ENCODE measurements at places on chromosomes 7 and 10.

GRCh38 chr7:109745677-109746410 lies 1176.2 kb downstream of the DNAJB9 start:
- DNase-seq, result no peak

- DNase-seq, result no peak
Measured at GRCh38 chr7:24704311-24704710, 53.0 kb downstream of the GSDME start.

DNA sequence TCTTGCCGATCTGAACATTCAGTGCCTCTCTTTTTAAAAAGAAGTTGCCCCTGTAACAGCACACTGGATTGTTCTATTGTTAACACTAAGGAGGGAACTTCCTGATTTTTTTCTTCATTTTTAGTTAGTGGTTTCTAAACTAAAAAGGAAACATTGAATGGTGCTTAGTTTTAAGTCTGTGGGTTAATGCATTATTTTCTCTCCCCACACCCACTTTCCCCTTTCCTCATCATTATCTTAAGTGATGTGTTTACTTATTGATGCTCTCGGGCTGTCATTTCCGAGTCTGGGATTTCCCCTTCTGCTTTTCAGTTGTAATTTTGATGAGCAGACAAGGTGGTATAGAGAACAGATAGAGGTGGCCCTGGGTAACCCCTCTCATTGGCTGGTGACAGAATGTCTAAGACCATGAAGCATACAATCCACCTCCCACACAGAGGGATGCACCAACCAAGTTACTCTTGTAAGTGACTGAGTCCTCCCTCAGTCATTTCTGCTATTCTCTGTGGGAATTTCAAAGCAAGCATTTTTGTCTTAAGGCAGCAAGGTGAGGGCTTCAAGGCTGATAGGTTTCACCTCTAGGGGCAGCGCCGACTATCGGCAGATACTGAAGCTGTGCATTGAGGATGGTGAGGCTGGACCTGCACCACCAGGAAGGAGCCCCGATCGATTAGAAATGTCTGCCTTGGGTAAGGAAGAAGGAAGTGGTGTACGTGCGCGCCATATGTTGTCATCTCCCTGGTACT lies 49.5 kb downstream of the CHN2 start:
- DNase-seq, result peak; percentile 61

- DNase-seq, result no peak
Measured at GRCh38 chr7:158550394-158550700, 37.3 kb downstream of the PTPRN2 start.

GRCh38 chr7:94049615-94050014 lies 45.5 kb upstream of the BET1 start:
- DNase-seq, result no peak

DNA sequence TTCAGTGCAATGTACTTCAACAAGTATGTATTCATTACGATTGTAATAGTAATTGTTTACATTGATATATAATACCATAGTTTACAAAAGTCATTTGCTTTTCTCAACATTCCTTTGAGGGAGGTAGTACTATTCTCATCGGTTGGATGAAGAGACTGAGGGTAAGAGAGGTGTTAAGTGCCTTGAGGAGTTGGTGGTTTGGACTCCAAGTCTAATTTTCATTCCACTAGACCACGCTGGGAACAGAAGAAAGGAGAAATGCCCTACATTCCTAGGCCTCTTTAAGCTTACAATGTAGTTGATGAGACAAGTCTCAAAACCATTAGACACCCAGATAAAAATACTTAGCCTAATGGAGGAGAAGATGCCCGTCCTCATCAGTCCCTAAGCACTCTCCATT lies 28.6 kb downstream of the CDK1 start:
- no peak for DNase-seq

GRCh38 chr7:2645274-2645868 lies 13.6 kb downstream of the TTYH3 start:
- DNase-seq, result peak; percentile 37

DNA sequence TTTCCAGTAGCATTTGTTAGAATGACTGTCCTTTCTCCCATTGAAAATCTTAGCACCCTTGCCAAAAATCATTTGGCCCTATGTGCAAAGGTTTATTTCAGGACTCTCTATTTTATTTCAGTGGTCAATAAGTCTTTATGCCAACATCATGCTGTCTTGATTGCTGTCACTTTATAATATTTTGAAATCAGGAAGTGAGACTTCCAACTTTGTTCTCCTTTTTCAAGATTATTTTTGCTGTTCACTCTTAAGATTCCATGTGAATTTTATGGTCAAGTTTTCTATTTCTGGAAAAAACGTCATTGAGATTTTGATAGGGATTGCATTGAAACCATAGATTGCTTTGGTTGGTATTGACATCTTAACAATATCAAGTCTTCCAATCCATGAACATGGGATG lies 65.1 kb downstream of the PAXIP1 start:
- no peak for DNase-seq

DNA sequence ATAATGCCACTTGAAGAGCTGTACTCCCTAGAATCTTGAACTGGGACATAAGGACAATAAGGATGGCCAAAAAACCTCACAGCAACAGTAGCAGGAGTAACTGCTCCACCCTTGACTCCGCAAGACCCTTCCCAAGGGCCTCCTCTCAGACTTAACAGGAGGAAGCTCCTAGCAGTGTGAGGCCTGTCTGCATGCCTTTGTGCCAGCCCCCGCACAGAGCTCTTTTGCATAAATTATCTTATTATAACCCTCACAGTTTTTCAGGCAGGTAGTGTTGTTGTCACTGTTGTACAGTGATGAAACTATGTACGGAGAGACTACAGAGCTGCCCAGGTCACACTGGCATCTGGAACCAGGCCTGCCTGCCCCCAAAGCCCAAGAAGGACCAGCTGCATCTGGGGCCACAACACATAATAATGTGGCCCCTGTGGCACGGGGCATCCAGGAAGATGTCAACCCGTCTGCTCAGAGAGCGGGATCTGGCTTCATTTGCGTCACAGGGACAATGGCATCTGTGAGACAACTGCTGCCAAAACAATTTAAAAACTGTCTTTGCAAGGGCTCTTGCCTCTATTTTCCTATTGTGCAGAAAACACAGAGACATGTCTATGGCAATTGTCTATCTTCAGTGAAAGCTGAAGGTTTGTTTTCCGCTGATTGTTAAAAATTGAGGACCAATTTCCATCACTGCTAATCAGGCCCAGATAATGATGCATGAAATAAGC lies 249.3 kb upstream of the GRB10 start:
- DNase-seq, result no peak

- DNase-seq, result no peak
Measured at GRCh38 chr7:2008936-2009540, 223.7 kb downstream of the MAD1L1 start.

DNA sequence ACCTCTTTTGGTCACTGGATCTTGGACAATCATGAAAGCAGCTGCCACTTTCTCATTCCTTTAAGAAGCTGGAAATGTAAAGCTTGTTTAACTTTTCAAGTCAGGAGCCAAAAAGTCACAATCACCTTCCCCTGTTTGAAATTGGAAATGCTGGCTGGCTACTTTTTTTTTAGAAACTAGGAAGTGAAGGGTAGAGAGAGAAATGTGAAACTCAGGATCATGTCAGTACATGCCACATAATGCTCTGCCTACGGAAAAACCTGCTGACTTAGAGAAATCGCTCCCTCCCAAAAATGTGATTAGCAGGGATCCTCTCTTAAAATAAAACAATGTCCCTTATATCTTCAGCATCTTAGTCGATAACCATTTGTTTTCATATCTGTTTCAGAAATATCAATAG lies 188.4 kb upstream of the C7orf33 start:
- DNase-seq, result no peak

DNA sequence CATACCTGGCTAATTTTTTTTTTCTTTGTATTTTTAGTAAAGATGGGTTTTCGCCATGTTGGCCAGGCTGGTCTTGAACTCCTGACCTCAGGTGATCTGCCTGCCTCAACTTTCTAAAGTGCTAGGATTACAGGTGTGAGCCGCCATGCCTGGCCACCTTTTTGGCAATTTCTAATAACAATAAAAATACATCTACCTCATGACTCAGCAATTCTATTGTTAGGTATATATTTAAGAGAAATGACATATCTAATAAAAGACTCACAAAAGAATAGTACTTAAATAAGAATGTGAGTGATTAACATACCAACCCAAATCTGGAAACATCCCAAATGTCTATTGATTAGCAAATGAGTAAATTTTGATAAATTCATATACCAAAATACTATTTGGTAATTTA lies 103.6 kb upstream of the PPP1R9A start:
- no peak for DNase-seq

DNA sequence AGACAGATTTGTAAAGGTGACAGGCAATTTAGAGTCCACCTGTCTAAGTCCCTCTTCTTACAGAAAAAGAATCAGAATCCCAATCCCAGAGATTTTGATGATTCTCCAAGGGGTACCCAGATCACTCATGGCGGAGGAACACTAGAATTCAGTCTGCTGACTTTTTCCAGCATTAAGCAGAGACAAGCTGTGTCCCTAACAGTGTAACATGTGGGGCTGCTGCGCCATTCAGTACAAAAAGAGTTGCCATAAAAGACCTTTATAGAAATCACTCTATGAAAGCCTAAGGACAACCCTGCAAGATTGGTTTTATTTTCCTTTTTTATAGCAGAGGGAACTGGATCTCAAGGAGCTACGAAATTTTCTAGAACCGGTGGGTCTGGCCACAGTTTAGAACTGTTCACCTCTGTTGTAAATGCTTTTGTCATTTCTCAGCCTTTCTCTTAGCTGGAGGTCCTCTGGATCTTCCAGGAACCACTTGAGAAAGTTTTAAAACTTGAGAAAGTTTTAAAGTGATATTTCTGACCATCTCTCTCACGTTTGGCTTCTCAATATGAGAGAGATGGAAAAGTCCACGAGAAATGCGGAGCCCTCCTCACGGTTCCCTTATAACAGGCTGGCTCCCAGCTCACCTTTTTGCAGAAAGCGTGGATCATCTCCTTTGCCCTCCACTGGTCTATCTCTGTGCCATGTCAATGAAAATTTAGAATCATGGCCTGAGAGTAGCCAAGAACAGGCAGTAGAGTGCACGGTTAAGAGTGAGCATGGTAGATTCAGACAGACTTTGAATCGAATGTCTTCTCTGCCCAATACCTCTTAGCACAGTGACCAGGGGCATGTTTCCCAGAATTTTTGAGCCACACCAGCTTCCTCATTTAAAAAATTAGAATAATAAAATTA lies 826 bp downstream of the GIMAP7 start:
- DNase-seq, result peak; percentile 64

GRCh38 chr7:100705320-100705752 lies 585 bp upstream of the POP7 start:
- peak; percentile 53 for DNase-seq

GRCh38 chr10:132078746-132079345 lies 13.1 kb downstream of the JAKMIP3 start:
- no peak for DNase-seq

DNA sequence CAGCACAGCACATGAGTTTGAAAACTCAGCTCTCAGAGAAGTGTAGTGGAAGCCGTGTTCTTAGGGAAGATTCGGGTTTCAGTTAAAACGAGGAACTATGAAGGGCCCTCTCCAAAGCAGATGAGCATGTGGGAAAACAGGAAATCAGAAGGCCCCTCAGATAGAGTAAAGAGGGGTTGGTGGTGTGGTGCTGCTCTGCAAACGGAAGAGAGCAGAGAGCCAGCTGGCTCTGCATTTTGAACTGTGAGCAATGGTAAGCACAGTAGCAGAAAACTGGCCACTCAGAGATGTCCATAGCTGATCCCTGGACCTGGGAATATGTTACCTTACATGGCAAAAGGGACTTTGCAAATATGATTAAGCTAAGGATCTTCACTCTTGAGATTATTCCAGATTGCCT lies 27.9 kb upstream of the CUL1 start:
- no peak for DNase-seq

DNA sequence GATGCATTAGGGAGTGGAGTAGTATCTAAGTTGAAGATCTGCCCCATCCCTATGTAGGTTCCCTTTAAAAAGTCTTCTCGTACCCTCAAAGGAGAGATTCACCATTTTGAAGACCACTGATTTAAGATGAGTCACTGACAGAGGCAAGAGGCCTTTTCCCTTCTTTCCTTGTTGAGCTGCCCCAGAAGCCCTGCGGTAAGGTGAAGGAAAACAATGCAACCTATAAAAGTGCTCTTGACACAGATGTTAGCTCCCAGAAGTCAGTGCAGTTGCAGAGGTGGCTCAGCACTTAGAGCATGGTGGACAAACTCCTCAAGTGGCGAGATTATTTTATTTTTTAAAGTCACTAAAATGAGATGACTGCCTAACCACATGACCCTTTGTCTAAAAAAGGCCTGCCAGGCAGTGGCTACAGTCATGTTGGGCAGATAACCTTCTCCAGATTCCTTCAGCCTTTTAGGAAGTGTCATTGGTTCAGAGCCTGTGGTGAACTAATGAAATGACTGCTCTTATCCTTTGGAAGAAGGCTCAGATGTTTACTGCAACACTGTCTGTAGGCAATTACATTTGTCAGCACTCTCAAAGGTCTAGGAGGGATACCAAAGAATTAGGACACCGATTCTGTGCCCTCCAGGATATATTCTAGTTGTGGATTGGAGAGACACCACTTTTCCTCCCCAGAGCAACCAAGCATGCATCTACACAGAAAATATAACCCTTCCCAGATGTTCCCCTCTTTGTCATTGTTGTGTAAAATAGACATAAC lies 88.7 kb downstream of the ARID5B start:
- no peak for DNase-seq

DNA sequence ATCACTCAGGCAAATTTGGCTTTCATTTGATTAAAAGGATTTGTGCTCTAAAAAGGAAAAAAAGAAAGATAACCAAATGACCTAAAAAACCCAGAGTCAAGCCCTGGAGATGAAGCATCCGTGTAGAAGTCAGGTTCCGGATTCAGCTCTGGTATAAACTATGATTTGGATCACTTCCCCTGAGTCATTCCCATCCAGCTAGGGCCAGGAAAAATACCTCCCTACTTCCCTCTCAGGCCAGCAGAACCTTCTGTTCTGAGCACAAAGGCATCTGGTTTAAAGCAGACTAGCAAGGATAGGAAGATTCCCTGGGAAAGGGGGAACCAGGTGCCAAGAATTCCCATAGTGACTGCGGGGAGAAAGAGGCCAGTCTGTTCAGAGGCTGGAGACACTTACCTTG lies 25.7 kb upstream of the NDST2 start:
- DNase-seq, result no peak
